ENCODE measurements at places on chromosomes 2 and 18. TPM values are rescaled to one million over a fixed set of nuclear protein-coding genes. Genes with fewer than 3 reads are reported as not detected.

The TMEM163 gene
- not detected for total RNA-seq

The DSG1 gene
- total RNA-seq: not detected

The VWA3B gene
- not detected for total RNA-seq

The LYG2 gene
- not detected for total RNA-seq

The LAMA1 gene
- 0.30 TPM for total RNA-seq

The RFTN2 gene
- 29.4 TPM for total RNA-seq

The SIX3 gene
- total RNA-seq: not detected

The POTEE gene
- total RNA-seq: not detected

The EVX2 gene
- total RNA-seq: not detected

DNA sequence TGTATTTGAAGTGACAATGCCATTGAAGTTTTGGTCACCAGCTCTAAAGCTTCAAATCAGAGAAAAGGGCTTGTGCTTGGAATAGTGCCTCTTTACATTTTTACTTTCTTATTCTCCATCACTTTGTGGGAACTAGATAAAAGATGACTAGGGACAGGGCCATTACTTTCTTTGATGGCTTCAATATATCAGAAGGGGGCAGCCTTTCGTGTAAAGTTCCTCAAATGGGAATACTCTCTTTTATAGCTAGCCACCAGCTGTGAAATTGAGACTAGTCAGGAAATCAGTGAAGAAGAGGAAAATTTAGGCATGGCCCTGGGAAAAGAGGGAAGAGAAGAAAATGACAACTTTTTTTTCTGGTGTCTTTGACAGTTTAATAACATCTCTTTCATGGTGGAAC, 242.5 kb downstream of the DCC start:
- no peaks in the 10 kb centered on the region for H3K4me1 ChIP-seq
- DNase-seq: no peak
- no peak overlapping the region for H3K4me3 ChIP-seq
- H3K27me3 ChIP-seq: no peaks in the 10 kb centered on the region
- no peaks in the 10 kb centered on the region for H3K36me3 ChIP-seq

GRCh38 chr18:23462876-23463275, 9.8 kb downstream of the RIOK3 start:
- no peak overlapping the region for H3K27ac ChIP-seq
- H3K4me3 ChIP-seq: no peak overlapping the region
- peaks cover 25% of the 10 kb centered on the region for H3K4me1 ChIP-seq
- no peaks in the 10 kb centered on the region for H3K27me3 ChIP-seq

GRCh38 chr18:58726671-58727070, 55.4 kb downstream of the MALT1 start:
- H3K4me3 ChIP-seq: no peak overlapping the region
- no peak for DNase-seq
- no peaks in the 10 kb centered on the region for H3K27me3 ChIP-seq
- peaks cover 36% of the 10 kb centered on the region for H3K36me3 ChIP-seq
- peak overlapping the region; percentile 8 for H3K27ac ChIP-seq
- H3K4me1 ChIP-seq: peaks cover 4% of the 10 kb centered on the region

GRCh38 chr2:41720331-41721251, 327.2 kb upstream of the PKDCC start:
- H3K36me3 ChIP-seq: no peaks in the 10 kb centered on the region
- H3K27me3 ChIP-seq: peaks cover 13% of the 10 kb centered on the region
- no peak overlapping the region for H3K4me3 ChIP-seq
- H3K27ac ChIP-seq: no peak overlapping the region

DNA sequence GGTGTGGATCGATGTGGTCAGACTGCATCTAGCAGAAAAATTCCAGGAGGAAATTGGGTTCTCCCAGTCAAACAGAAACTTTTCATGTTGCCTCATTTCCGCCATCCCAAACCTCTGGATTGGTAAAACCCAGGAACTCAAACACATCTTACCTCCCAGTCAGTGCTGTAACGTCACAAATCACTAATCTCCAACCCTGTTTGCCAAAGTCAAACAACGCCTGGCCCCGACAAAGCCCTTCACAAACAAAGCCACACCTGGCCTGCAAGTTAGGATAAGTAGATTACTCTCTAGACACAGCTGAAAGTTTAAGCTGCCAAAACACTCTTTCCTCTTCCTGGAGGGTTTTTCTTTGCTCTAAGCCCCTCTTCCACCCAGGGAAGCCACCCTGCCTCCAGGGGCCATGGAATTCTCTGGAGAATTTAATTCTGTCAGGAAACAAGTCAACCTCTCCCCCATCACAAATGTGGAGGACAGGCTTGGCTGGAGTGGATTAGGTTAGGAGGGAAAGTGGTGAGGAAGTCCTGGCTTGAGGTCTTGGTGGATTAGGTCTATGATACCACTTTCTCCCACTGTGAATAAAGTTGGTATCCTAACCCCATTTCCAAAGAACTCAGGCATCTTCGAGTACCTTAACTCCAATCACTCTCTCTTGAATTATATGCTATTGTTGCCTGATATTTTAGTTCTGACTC, 86.7 kb downstream of the LYPD6B start:
- no peaks in the 10 kb centered on the region for H3K36me3 ChIP-seq
- H3K4me1 ChIP-seq: peaks cover 2% of the 10 kb centered on the region
- H3K4me3 ChIP-seq: no peak overlapping the region
- DNase-seq: no peak

- H3K36me3 ChIP-seq: no peaks in the 10 kb centered on the region
- no peaks in the 10 kb centered on the region for H3K27me3 ChIP-seq
- peaks cover 44% of the 10 kb centered on the region for H3K4me1 ChIP-seq
- no peak overlapping the region for H3K27ac ChIP-seq
These were observed 41.9 kb upstream of the EPB41L3 start for GRCh38 chr18:5585653-5586052.

GRCh38 chr2:103875131-103875530, 978.8 kb upstream of the POU3F3 start:
- no peak for DNase-seq
- no peaks in the 10 kb centered on the region for H3K4me1 ChIP-seq
- H3K4me3 ChIP-seq: no peak overlapping the region
- no peak overlapping the region for H3K27ac ChIP-seq
- H3K36me3 ChIP-seq: no peaks in the 10 kb centered on the region
- peaks cover 2% of the 10 kb centered on the region for H3K27me3 ChIP-seq

DNA sequence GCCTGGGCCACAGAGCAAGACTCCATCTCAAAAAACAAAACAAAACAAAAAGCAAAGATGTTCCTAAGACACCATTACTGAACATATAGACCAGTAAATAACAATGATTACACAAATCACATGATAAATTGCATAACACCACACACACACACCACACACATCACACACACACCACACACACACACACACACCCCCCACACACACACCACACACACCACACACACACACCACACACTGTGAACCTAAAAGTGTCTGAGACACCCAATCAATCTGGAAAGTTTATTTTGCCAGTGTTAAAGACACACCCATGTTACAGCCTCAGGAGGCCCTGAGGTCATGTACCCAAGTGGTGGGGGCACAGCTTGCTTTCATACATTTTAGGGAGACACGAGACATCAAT, 62.6 kb upstream of the ASAP2 start:
- no peaks in the 10 kb centered on the region for H3K27me3 ChIP-seq
- no peak overlapping the region for H3K4me3 ChIP-seq
- H3K4me1 ChIP-seq: peaks cover 34% of the 10 kb centered on the region
- H3K36me3 ChIP-seq: no peaks in the 10 kb centered on the region

- no peak overlapping the region for H3K4me3 ChIP-seq
- no peaks in the 10 kb centered on the region for H3K36me3 ChIP-seq
- no peak overlapping the region for H3K27ac ChIP-seq
- no peaks in the 10 kb centered on the region for H3K4me1 ChIP-seq
These were observed 52.9 kb upstream of the FSHR start for GRCh38 chr2:49207204-49207603.

GRCh38 chr2:223932816-223933800, 12.0 kb downstream of the WDFY1 start:
- H3K4me1 ChIP-seq: peaks cover 59% of the 10 kb centered on the region
- no peaks in the 10 kb centered on the region for H3K36me3 ChIP-seq
- H3K27ac ChIP-seq: peak overlapping the region; percentile 29
- no peak overlapping the region for H3K4me3 ChIP-seq
- DNase-seq: no peak

DNA sequence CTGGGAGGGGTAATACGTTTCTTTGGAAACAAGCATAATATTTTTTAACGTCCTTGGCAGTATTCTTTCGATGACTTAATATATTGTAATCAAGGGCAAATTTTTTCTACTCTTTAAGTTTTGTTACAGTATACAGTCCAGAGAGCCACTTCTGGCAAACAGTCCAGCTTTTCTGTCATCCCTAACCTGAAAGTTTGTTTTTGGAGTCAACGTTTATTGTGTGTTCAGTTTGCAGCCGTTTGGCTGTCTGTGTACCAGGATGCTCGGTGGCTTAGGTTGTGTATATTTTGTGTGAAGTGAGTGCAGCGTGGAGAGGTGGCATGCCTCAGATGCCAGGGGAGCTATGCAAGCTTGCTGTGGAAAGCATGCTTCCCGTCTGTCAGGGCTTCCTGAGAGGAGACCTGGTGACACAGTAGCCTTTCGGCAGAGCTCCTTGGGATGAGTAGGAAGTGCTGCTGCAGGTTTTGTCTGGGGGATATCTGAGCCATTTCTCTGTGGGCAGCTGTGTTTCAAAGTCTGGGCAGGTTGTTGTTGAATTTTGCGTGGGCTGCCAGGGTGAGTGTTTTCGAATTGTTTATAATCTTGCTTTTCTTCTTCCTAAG, 14.7 kb downstream of the MAP3K20 start:
- DNase-seq: no peak
- H3K27me3 ChIP-seq: no peaks in the 10 kb centered on the region
- H3K27ac ChIP-seq: peak overlapping the region; percentile 65
- peaks cover 38% of the 10 kb centered on the region for H3K4me1 ChIP-seq

GRCh38 chr2:75047992-75048625, 89.7 kb downstream of the POLE4 start:
- H3K27ac ChIP-seq: peak overlapping the region; percentile 79
- no peak for DNase-seq
- peaks cover 26% of the 10 kb centered on the region for H3K4me1 ChIP-seq
- no peaks in the 10 kb centered on the region for H3K27me3 ChIP-seq
- no peak overlapping the region for H3K4me3 ChIP-seq
- no peaks in the 10 kb centered on the region for H3K36me3 ChIP-seq

DNA sequence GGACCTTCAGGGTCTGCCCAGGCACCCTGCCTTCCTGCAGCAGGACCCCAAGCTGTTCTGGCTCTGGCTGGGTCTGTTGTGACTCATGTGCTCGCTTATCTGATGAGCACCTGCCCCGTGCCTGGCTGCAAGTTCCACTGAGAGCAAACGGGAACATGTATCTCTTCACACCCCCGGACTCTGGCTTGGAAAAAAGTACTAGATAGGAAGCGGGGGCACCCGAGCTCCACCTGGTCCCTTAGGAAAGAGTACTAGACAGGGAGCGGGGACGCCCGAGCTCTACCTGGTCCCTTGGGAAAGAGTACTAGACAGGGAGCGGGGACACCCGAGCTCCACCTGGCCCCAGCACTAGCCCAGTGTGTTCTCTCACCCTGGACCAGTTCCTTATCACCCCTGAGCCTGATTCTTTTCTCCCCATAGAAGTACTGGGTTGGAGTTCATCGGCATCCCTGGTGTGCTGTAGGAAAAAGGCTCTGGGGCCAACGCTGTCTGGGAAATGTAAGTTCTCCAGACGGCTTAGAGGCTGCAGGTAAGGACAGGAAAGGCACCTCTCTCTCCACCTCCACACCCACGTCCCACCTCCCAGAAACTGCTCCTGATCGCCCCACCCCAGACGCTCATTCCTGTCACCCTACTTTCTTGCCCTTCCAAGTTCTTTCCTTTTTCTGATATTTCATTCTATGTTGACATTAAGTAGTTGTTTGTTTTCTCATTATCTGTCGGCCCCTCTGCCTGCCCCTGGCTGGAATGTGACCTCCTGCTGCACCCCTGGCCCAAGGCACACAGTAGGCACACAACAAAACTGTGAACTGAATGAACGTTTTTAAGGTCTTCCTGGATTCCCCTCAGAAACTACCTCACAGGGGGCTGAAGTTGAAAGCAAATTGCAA, 40.2 kb downstream of the HDAC4 start:
- no peak for DNase-seq
- H3K27ac ChIP-seq: no peak overlapping the region
- peaks cover 10% of the 10 kb centered on the region for H3K4me1 ChIP-seq
- no peaks in the 10 kb centered on the region for H3K27me3 ChIP-seq
- H3K4me3 ChIP-seq: no peak overlapping the region

GRCh38 chr2:166499281-166499680, 5.2 kb upstream of the SCN7A start:
- no peak for DNase-seq
- peaks cover 26% of the 10 kb centered on the region for H3K27me3 ChIP-seq
- H3K36me3 ChIP-seq: no peaks in the 10 kb centered on the region
- H3K27ac ChIP-seq: no peak overlapping the region
- H3K4me1 ChIP-seq: peaks cover 3% of the 10 kb centered on the region

DNA sequence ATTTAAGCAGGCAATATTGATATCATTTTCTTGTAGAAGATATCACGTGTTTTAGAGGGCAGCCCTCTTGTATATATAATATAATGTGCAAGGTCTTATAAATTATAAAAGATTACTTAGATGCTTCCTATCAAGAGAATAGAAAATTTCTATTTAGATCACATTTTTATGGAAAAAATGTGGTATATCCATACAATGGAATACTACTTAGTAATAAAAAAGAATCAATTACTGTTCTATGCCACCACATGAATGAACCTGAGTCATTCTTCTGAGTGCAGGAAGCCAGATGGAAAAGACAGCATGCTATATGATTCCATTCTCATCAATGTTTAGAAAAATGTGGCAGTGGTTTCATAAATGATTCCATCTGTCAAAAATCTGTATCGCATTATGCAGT, 23.6 kb downstream of the CYP27C1 start:
- no peak overlapping the region for H3K4me3 ChIP-seq
- no peak overlapping the region for H3K27ac ChIP-seq
- no peak for DNase-seq
- no peaks in the 10 kb centered on the region for H3K27me3 ChIP-seq
- peaks cover 26% of the 10 kb centered on the region for H3K36me3 ChIP-seq
- H3K4me1 ChIP-seq: peaks cover 38% of the 10 kb centered on the region

- H3K4me3 ChIP-seq: no peak overlapping the region
- H3K27me3 ChIP-seq: no peaks in the 10 kb centered on the region
- DNase-seq: no peak
- peaks cover 57% of the 10 kb centered on the region for H3K4me1 ChIP-seq
- H3K36me3 ChIP-seq: peaks cover 53% of the 10 kb centered on the region
- H3K27ac ChIP-seq: no peak overlapping the region
These were observed 10.3 kb downstream of the CYP1B1 start for GRCh38 chr2:38065502-38066135.

- H3K4me3 ChIP-seq: peak overlapping the region; percentile 48
- H3K27me3 ChIP-seq: no peaks in the 10 kb centered on the region
- no peak for DNase-seq
- no peak overlapping the region for H3K27ac ChIP-seq
These were observed 203.4 kb downstream of the NEDD4L start for GRCh38 chr18:58247363-58247834.

All from osteocyte (in vitro differentiated cells).